ENCODE measurements at places on chromosomes 3 and 15. TPM values are rescaled to one million over a fixed set of nuclear protein-coding genes. Genes with fewer than 3 reads are reported as not detected.

GRCh38 chr3:52205727-52206372, 7.9 kb downstream of the ALAS1 start:
- ATAC-seq = no peak

GRCh38 chr15:27133249-27133648, 162.3 kb downstream of the GABRG3 start:
- ATAC-seq = peak; percentile 34

- ATAC-seq = no peak
These were observed 114.2 kb downstream of the NEDD4 start for GRCh38 chr15:55879181-55879580.

GRCh38 chr3:23402728-23403492, 199.8 kb downstream of the UBE2E2 start:
- no peak for ATAC-seq

GRCh38 chr15:92158426-92158825, 235.3 kb upstream of the ST8SIA2 start:
- peak; percentile 57 for ATAC-seq

DNA sequence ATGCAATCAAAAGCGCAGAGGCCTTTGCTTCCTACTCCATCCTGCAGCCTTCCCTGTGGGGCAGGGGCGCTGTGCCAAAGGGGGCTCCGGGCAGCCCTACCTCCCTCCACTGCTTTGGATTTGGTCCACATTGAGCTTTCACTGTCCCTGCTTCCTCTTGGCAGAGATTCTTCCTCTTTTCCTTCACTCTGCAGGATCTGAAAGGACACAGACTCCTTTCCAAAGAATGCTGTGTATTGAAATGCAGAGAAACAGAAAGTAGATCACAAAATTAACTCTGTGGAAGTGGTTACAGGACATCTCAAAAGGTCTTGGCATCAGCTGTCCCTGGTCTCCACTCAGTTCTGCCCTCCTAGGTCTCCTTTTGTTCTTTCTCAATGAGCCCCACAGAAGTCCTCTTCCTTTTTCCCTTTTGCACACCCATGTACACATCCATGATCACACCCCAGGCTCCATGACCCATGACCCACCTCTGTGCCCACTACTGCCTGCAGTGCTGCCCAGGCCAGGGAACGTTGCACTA, 64.1 kb downstream of the CCR1 start:
- no peak for ATAC-seq

- peak; percentile 31 for ATAC-seq
These were observed 4.3 kb upstream of the MTFMT start for GRCh38 chr15:65033659-65034269.

- no peak for ATAC-seq
These were observed 137.9 kb upstream of the CADM2 start for GRCh38 chr3:84820906-84821305.

- peak; percentile 23 for ATAC-seq
These were observed 9.1 kb upstream of the TMEM87A start for GRCh38 chr15:42282344-42282743.

DNA sequence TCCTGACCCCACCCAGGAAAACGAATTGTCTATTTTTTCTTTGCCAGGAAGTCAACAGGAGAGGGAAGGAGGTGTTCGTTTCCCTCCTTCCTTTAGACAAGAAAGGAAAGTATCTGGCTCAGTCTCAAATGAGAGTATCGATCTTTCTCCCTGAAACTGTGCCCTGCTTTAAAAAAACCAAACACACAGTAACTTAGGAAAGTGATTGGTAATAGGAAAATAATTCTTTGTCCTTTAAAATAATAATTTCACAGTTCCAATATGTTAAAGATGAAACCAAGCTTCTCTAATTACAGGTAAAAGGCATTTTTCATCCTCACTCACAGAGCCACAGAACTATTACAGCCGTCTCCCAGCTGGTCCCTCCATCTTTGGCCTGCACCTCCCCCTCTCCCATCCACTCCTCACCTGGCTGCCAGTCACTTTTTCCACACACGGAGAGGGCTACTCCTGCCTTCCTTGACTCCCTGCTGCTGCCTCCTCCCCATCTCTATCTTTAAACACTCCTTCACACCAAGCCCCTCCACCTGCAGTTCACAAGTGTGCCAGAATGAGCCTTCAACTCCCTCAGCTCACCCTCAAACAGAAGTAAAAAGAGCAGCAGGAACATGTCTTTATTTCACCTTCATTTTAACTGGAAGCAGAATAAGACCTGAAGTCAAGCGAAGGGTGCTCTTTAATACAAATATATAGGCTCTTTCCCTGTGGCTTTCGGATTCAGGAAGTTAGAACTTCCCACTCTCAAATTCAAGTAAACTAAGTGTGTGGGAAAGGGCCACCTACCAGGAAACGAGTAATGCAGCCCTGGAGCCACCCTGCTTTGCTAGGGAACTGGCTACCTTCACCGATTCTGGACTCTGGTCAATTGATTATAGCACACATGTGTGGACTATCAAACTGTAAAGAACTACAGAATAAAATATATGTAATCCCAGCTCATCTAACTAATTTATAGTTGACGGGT, 116.4 kb downstream of the SENP2 start:
- ATAC-seq = peak; percentile 29

DNA sequence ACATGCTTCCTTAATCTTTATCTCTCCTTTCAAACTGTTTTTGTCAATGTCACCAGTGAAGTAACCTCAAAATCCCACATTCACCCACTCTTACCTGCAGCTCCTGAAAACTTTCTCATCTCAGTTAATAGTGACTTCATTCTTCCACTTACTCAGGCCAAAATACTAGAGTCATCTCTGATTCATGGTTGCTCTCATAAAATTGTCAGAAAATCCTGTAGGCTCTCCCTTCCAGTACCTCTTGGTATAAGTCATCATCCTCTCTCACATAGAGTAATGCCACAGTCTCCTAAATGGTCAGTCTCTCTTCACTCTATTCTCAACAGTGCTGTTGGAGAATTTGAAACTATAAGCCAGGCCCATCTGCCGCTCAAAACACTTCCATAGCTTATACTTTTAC, 34.9 kb upstream of the POU1F1 start:
- ATAC-seq = no peak

GRCh38 chr3:59472541-59472940, 422.7 kb upstream of the CFAP20DC start:
- ATAC-seq = no peak

DNA sequence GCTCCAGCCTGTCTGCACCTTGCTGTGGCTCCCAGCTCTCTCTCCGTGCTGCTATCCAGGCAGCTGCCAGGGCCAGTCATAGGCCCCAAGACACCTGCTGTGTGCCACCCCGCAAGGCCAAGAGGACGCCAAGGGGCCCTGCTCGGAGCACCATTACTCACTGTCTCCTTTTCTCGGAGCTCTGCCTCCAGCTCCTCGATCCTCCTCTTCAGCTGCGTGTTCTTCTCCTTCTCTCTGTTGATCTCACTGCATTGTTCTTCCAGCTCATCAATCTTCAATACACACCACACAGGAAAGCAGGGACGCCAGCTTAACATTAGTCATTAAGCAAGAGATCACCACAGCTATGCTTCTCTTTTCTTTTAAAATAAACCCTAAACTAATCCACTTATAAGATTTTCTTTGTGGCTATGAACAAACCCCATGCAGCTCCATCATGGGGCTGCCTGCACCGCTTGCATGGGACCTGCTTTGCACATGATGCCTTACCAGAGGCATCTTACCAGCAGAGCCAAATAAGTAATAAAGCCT, 42.6 kb downstream of the WHAMM start:
- no peak for ATAC-seq

GRCh38 chr15:57586661-57587424, 4.9 kb upstream of the MYZAP start:
- ATAC-seq = no peak

- no peak for ATAC-seq
These were observed 337.5 kb downstream of the MFSD1 start for GRCh38 chr3:159139326-159139725.

GRCh38 chr3:52568069-52568468, 31.7 kb downstream of the UQCC5 start:
- no peak for ATAC-seq

DNA sequence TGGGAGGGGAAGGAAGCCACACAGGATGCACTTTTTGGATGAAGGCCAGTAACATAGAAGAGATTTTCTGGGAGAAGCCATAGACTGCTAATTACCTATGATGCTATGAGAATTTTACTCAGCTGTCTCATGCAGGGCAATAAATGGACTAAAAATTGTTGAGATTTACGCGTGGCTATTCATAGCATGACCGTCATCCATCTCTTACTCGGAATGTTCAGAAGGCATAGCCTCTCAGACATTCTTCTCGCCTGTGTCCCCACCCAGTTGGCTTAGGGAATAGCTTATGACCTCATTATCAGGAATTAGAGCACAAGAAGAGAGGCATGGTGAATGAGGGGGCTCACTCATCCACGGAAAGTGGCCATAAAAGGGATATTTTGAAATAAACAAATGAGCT, 107.9 kb upstream of the ATP10A start:
- ATAC-seq = peak; percentile 92

GRCh38 chr15:39613861-39614260, 33.0 kb downstream of the THBS1 start:
- no peak for ATAC-seq

GRCh38 chr3:9102240-9102981, 139.1 kb upstream of the RAD18 start:
- no peak for ATAC-seq

DNA sequence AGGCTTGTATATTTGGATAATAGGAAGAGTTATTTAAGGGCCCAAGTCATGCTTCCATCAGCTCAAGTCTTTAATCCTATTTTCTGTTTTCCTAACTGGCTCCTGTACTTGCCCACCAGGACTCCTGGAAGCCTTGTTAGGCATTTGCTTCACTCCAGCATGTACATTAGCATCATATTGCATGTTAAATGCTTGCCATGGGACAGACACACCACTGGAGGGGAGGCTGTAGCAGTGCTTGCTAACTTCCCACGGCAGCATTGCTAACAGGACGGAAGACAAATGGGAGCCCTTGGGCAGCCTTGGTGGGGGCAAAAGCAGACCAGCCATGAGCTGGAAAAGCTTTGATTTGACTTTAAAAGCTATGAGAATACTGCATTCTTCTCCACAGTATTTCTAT, 6.1 kb downstream of the TMOD2 start:
- no peak for ATAC-seq

GRCh38 chr3:29430558-29430971, 149.7 kb downstream of the RBMS3 start:
- no peak for ATAC-seq

- no peak for ATAC-seq
These were observed 148.4 kb upstream of the TLE3 start for GRCh38 chr15:70245932-70246622.

DNA sequence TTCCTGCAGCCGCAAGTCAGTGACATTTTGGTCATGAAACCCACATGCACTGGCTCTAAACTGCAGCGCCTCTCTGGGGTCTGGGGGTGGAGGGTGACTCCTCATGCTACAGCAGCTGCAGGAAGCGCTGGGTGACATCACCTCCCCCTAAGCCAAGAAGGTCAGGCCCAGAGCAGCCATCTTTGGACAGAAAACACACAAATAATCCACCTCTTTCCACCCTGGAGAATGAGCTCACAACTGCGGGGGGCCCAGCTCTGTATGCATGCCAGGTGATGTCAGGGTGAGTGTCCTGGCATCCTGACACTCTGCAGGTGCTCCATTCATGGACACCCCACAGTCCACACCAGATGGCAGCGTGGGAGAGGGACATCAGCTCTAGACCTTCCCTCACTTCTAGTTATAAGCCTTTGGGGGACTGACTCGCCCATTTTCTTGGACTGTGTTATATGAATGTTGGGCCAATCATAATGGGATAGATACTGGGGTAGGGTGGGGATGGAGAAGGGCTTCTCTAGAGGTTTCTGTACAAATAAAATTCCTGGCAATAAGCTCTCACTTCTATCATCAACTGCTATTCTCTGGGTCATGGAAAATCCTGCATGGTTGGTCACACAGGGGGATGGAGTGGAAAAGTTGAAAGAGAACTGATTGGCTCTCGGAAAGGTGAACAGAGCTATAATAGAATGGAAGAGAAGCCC, 70.7 kb upstream of the THBS1 start:
- ATAC-seq = peak; percentile 23

GRCh38 chr3:122908251-122908650, 113.4 kb downstream of the SLC49A4 start:
- no peak for ATAC-seq

- no peak for ATAC-seq
These were observed 44.9 kb downstream of the ABHD5 start for GRCh38 chr3:43735618-43736017.

DNA sequence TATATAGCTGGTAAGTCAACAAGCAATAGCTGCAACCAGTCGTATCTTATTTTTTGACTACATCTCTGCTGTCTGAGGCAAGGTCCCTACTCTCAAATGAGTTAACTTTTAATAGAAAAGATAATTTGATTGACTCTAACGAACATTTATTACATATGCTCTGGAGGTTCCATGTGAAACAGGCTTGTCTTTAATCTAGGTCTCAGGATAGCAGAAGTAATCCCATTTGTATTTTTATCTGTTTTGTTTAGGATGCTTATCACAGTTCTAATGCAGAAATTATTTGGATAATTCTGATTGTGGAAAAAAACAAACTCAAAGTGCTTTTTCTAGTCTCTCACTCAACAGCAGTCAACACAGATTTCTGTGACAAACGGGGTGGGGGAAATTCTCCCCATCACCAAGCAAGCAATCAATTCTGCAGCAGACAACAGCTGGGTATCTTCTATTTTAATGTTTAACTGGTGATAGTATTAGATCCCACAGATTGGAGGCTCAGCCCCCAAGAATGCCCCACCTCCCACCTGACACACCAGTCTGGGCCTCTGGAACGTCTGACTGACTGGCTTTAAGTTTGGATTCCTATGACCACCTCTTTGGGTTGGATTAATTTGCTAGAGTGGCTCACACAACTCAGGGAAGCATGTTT, 58.8 kb downstream of the ITPR1 start:
- ATAC-seq = no peak

DNA sequence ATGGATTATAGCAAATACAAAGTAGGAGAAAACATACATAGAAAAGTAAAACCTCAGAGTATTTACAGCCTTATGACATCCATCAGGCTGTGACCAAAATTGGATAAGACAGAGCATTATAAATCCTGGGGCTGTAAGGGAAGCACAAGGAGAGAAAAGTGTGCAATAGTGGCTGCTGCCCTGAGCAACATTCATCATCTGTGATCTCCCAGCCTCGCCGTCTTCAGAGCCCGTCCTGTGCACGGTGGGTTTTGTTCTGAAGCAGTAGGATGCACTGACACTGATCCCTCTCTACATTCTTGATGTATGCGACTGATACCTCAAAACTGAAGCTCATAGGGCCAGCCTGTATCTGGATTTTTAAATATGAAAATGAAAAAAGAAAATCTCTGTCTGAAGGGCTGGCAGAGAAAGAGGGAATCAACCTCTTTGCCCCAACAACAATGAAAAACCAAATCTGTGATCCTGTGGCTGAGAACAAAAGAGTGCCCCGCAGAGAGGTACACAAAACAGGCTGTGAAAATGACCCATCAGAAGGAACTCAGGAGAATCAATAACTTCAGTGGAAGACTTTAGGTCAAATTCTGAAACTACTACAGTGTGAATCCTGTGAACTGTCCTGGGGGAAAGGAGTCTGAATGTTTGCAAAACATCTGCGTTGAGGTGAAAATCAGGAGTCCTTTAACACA, 8.2 kb upstream of the RTP4 start:
- peak; percentile 25 for ATAC-seq

Gene GPR149
- 2.7 TPM for total RNA-seq

Gene RLBP1
- 0.76 TPM for total RNA-seq

Gene THPO
- 6.2 TPM for total RNA-seq

Gene GFM1
- 61.6 TPM for total RNA-seq

Gene PPP2R3A
- 20.8 TPM for total RNA-seq

Gene SPATA16
- total RNA-seq = not detected

Gene TF
- 2.2 TPM for total RNA-seq

Gene CHDH
- total RNA-seq = 0.96 TPM

All from motor neuron (in vitro differentiated cells).